Type B pancreatic cell (in vitro differentiated cells): ENCODE measurements at places on chromosomes 3 and 15. TPM values are rescaled to one million over a fixed set of nuclear protein-coding genes. Genes with fewer than 3 reads are reported as not detected.

GRCh38 chr15:92719021-92719420 lies 63.4 kb upstream of the FAM174B start:
- no peak overlapping the region for H3K4me3 ChIP-seq
- H3K4me1 ChIP-seq: peaks cover 10% of the 10 kb centered on the region
- no peak for DNase-seq
- H3K36me3 ChIP-seq: peaks cover 8% of the 10 kb centered on the region
- no peak overlapping the region for H3K27ac ChIP-seq

- peak overlapping the region; percentile 15 for H3K4me3 ChIP-seq
- DNase-seq: no peak
- peaks cover 4% of the 10 kb centered on the region for H3K36me3 ChIP-seq
- peak overlapping the region; percentile 92 for H3K27ac ChIP-seq
- H3K4me1 ChIP-seq: peaks cover 30% of the 10 kb centered on the region
- no peaks in the 10 kb centered on the region for H3K27me3 ChIP-seq
These were observed 114.1 kb downstream of the ZNF609 start for GRCh38 chr15:64574301-64575017.

DNA sequence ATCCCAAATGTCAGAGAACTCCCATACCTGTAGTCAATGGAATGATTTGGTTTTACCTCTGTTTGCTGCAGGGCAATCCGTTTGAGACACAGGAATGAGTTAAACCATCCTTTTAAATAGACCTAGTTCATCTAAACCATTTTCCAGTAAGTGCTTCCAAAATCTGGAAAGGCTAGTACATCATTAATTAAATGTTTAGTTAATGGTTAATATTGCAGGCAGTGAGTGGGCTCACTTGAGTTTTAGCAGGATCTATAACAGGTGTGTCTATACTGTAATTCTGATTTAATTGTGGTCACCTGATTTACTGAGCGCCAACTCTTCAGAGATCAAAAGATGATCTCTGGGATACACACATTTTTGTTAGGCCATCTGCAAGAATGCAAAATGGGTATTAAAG lies 353.9 kb upstream of the ROPN1 start:
- H3K27me3 ChIP-seq: no peaks in the 10 kb centered on the region
- H3K27ac ChIP-seq: no peak overlapping the region
- H3K36me3 ChIP-seq: peaks cover 11% of the 10 kb centered on the region
- no peak overlapping the region for H3K4me3 ChIP-seq

DNA sequence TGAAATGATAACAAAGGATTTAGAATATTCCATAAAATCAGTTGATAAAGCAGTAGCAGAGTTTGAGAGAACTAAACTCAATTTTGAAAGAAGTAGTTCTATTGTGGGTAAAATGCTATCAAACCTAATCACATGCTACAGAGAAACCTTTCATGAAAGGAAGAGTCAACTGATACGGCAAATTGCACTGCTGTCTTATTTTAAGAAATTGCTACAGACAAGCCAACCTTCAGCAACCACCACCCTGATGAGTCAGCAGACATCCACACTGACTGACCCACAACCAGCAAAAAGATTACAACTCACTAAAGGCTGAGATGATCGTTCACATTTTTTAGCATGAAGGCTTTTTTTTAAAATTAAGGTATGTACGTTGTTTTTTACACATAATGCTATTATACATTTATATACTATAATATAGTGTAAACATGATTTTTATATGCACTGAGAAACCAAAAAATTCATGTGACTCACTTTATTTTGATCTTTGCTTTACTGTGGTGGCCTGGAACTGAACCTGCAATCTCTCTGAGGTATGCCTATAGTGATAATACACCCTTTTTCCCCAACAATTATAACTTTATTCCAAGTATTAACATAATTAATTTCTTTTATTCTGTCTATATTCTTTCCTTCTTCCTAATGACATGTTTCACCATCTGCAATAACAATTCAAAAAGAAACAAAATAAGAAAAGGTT lies 109.9 kb downstream of the TBC1D5 start:
- no peak overlapping the region for H3K27ac ChIP-seq
- H3K27me3 ChIP-seq: no peaks in the 10 kb centered on the region
- DNase-seq: no peak
- peaks cover 4% of the 10 kb centered on the region for H3K36me3 ChIP-seq

- DNase-seq: no peak
- peaks cover 5% of the 10 kb centered on the region for H3K36me3 ChIP-seq
- peak overlapping the region; percentile 17 for H3K4me3 ChIP-seq
- H3K27ac ChIP-seq: peak overlapping the region; percentile 30
- no peaks in the 10 kb centered on the region for H3K27me3 ChIP-seq
These were observed 2.1 kb downstream of the FAN1 start for GRCh38 chr15:30905821-30906220.

The COL7A1 gene
- total RNA-seq: 17.6 and 32.3 TPM in 2 replicates

The MAP1A gene
- 6.0 and 18.2 TPM in 2 replicates for total RNA-seq

The PKM gene
- total RNA-seq: 597 and 663 TPM in 2 replicates
